ENCODE measurements at places on chromosomes 13 and 19. TPM values are rescaled to one million over a fixed set of nuclear protein-coding genes. Genes with fewer than 3 reads are reported as not detected.

The LAIR1 gene
- total RNA-seq: not detected

The PRSS57 gene
- not detected for total RNA-seq

The SIGLEC12 gene
- total RNA-seq: not detected

The KIR2DL1 gene
- not detected for total RNA-seq

The C2CD4C gene
- 0.20 TPM for total RNA-seq

The PSG6 gene
- not detected for total RNA-seq
